WTC11 (cell line): ENCODE measurements at places on chromosomes 11 and 22.
A peak's percentile ranks its signal among the peaks of the same experiment; 100 is the strongest.

DNA sequence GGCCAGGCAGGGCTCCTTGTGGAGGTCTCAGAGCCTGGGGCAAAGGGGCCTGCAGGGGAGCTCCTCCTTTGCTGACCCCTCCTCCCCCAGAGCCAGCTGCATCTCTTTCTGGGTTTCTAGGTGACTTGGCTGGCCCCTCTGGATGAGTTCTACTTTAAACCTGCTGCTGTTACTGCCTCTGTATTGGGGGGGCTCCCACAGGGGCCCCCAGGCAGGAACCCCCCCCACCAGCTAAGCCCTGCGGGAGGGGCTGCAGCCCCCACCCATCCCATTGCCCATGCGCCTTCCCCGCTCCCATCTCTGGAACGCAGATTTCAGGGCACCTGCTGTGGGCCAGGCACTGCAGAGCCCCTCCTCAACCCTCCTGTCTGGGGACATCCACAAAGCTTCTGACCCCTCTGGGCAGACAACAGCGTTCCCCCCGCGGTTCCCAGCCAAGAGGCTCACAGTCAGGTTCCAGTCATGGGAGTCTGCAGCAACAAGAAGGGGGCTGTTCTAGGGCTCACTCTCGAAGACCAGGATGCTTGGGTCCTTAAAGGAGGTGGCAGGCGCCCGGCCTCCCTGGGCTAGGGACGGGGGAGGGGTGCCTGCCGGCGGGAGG, 815 bp upstream of the PLCB3 start:
- no peak for DNase-seq

- DNase-seq: no peak
These were observed 21.4 kb upstream of the ACER3 start for GRCh38 chr11:76839311-76839710.

- no peak for DNase-seq
These were observed 157.6 kb downstream of the PGR start for GRCh38 chr11:100972046-100972445.

DNA sequence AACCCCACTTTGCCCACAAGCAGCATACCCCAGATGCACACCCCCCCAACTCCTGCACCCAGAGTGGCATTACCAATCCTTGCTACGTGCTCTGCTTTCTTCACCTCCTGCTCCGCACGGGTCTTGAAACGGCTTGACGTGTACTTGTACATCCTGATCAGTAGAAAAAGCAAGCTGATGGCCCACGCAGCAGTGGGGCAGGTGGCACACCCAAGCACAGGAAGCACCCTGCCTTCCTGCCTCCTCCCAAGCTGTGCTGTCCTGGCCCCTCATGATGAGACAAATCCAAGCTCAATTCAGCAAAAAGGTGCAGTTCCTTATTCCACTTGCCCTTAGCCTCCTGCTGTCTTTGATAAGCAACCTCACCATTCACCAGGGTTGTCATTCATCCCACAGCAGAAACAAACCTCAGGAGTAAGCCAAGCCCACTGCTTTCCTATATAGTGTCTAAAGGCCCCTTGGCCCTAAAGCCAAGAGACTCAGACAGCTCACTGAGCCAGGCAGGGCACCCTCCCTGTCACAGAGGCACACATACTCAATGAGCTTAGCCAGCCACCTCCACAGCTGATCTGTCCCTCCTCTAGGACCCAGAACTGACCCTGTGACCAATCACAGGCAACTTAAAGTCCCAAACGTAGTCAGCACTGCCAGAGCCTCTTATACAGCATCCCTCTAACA, 27.8 kb downstream of the MORC2 start:
- no peak for DNase-seq

- no peak for DNase-seq
These were observed 15.7 kb upstream of the MYEOV start for GRCh38 chr11:69278091-69278867.

GRCh38 chr11:112292785-112293407, 32.2 kb upstream of the PLET1 start:
- no peak for DNase-seq

GRCh38 chr11:17596310-17596669, 49.2 kb downstream of the OTOG start:
- DNase-seq: peak; percentile 5

DNA sequence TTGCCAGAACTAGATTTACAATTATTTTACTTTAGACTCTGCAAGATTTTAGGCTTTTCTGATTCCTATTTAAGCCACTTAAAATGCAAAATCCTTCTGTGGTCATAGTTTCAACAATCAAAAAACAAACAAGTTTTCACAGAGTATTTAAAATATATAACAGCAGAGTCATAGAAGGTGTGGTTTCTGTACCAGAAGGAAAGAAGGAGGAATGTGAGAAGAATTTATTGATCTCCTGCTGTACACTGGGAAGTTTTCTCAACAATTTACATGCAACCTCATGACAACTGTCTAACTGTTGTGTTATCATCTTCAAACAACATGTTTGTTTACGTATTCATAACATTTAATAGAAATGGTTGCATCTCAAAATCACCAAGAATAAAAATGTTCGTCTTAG, 102.3 kb upstream of the CEP126 start:
- DNase-seq: no peak

GRCh38 chr22:27075028-27075678, 417.8 kb downstream of the MIAT start:
- peak; percentile 45 for DNase-seq

GRCh38 chr11:115707180-115707905, 203.1 kb upstream of the CADM1 start:
- no peak for DNase-seq

DNA sequence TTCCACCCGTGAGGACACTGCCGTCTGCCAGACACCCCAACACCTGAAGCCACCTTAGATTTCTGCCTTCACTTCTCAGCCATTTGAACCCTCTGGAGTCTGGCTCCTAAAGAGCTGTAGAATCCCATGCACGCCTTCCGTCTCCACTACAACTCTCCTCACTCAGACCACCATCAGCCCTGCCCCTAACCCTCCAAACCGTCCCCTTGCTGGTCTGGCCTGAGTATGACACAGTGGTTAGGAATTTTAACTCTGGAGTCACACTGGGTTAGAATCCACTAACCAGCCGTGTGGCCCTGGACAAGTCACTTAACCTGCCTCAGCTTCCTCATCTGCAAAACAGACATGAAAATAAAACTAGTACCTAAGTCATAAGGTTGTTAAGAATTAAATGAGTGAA, 3.0 kb downstream of the CNIH2 start:
- no peak for DNase-seq

- no peak for DNase-seq
These were observed 20.8 kb upstream of the RFPL3 start for GRCh38 chr22:32336771-32337424.

DNA sequence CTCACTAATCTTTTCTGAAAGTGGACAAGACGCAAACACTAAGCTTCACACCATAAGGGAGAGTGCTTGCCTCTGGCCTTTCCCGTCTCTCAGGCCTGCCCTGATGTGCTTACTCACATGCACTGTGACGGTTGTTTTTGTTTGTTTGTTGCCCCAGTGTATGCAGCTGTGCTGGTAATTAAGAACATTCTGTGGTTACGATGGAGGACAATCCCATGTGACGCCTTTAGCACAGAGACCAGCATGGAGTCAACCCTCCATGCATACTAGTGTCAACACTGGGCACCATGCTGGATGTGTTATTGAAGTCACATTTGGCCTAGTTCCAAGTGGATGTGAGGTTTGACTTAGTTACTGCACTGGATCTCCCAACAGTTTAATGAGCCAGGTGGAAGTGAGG, 27.8 kb upstream of the CDON start:
- DNase-seq: no peak

DNA sequence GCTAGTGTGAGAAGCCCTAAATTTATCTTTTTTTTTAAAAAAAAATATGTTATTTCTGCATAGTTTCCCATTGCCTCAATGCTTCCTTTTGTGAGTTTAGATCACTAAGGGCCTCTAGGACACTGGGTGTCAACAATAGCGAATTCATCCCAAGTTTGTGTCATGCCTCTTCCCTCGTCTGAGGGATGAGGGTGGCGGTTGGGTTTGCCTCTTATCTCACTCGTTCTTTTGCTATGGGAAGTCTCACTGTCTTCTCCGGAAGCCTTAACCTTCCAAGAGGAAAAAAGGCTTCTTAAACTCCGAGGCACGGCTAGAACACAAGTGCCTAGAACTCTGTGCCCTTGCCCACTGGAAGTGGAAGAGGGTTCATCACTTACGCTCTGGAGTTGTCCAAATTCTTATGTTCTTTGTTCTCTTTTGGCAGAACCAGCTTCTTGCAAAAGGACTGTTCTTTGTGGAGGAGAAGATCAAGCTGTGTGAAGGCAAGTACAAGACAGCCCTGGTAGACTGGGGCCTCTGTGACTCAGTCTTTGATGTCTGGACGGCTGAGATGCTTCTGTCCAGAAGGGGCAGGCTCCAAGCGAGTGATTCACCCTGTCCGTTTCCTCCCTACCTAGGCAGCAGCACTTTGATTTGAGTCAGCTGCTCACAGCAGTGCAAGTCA, 78.5 kb downstream of the TRAF6 start:
- no peak for DNase-seq

DNA sequence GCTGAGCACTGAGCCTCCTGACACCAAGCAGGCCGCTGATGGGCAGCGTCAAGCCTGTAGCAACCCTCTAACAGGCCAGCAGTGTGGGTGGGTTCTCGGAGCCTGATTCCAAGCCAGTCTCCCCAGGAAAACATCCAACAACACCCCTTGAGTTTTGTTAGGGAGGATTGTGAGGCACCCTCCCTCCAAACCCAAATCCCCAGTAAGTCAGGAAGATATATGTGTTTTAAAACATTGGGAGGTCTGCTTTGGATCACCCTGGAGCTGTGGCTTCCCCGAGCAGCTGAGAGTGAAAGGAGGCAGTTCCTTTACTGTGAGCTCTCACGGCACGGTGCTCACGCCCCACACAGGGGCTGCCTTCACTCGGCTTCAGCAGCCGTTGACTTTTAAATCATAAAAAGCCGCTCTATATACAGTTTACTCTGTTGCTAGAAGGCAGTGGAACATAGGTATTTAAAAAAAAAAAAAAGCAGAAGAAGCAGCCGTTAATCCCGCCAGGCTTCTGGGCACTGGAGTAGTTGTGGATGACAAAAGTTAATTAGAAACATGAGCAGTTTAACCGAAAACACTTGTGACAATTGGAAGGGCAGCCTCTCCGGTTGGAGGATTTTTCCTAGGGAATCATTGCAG, 218.6 kb downstream of the NAV2 start:
- DNase-seq: no peak

DNA sequence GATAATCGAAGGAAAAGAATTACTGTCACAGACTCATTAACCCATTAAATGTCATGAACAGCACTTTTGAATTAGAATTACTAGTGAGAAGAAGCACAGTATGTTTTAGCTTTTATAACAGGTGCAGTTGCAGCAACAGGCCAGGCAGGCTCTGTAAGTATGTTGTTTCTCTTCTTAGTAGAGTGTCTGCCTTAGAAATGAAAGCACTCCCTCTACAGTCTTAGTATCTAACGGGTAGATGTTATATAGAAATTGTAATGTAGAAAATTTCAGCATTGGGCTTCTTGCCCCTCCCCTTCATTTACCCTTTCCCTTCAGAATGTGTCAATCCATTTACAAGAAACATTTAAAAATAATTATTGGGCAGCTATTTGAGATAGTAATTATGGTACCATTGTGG, 87.4 kb downstream of the HIPK3 start:
- no peak for DNase-seq

DNA sequence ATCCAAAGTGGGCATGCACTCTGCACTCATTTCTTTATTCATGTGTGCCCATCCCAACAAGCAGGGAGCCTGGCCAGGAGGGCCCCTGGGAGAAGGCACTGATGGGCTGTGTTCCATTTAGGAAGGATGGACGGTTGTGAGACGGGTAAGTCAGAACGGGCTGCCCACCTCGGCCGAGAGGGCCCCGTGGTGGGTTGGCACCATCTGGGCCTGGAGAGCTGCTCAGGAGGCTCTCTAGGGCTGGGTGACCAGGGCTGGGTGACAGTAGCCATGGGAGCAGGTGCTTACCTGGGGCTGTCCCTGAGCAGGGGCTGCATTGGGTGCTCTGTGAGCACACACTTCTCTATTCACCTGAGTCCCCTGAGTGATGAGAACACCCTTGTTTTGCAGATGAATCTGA, 129.3 kb upstream of the B3GAT1 start:
- no peak for DNase-seq

DNA sequence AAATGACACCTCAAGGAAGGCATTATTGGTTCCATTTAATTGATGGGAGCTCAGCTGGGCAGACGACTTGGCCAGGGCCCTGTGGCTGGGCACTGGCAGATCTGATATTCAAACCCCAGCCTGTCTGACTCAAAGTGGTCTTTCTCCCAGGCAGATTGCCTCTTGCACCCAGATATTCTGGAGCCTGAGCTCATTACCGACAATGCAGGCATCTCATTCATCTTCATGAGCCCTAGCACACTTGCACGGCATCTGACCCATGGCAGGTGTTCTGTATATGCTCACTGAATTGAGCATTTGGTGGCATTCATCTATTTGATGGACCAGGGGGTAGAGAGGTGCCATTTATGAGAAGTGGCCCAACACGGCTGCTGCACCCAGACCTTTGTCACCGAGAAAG, 193.1 kb downstream of the DSCAML1 start:
- DNase-seq: no peak

DNA sequence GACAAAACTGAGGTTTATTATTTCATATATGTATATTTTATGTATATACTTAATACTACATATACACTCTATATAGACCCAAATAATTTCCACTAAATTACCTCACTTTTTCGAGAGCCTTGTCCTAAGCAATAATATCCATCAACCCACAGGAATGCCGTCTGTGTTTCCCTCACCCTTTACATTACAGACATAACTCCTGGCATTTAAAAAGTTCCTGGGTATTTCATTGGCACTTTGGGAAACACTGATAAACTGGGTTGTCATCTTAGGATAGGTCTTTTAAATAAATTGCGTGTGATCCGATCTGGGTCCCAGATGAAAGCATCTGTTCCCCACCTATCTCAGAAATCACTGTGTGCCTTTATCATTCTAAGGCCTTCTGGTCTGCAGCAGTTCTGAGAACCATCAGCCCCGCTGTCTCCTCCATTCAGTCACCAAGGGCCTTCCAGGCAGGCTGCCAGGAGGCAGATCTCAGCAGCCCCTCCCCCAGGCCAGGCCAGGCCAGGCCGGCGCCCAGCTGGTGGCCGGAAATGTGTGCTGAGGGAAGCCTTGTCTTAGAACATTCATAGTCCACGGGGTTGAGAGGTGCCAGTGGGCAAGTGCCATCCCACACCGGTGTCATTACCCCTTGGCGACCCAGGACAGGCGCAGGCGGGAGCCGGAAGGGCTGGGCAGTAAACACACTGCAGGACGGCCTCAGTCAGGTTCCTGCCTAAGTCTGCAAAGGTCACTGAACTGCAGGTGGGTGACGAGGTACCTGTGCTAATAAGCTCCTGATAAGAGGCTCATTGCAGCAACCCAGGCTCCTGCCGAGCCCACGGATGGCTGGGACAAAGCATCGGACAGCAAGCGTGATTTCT, 3.3 kb downstream of the FGF19 start:
- DNase-seq: peak; percentile 74

DNA sequence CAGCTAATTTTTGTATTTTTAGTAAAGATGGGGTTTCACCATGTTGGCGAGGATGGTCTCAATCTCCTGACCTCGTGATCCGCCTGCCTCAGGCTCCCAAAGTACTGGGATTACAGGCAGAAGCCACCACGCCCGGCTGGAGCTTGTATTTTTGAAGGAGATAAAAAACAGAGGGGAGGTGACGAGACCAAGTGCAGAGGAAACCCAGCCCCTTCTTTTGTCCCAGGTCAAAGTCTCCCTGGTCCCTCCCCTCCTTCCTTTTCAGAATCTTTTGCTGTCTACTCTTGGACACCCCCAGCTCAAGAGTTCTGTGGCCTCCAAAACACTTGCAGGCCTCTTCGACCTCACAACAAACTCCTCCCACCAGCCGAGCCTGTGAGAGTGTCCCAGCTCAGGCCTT, 12.2 kb upstream of the TMEM184B start:
- no peak for DNase-seq
